ENCODE measurements at places on chromosomes 5 and 9. TPM values are rescaled to one million over a fixed set of nuclear protein-coding genes. Genes with fewer than 3 reads are reported as not detected.

The ZDHHC11B gene
- 25.4 TPM for total RNA-seq

The MARCOL gene
- total RNA-seq: not detected

- peak; percentile 82 for DNase-seq
Observed at GRCh38 chr9:130834371-130835336, at the start of gene ABL1. ABL1 (plus strand) TSS chr9:130835254; CDS start chr9:130835447, 193 bp downstream.

GRCh38 chr9:126682928-126683697 is 69.4 kb downstream of the LMX1B start:
- DNase-seq: no peak

The MRPL50 gene
- total RNA-seq: 6.8 TPM

- DNase-seq: no peak
Observed at GRCh38 chr5:173312821-173313220, 15.4 kb downstream of the STC2 start.
